ENCODE measurements at places on chromosomes 2 and 18. TPM values are rescaled to one million over a fixed set of nuclear protein-coding genes. Genes with fewer than 3 reads are reported as not detected.
A peak's percentile ranks its signal among the peaks of the same experiment; 100 is the strongest.

DNA sequence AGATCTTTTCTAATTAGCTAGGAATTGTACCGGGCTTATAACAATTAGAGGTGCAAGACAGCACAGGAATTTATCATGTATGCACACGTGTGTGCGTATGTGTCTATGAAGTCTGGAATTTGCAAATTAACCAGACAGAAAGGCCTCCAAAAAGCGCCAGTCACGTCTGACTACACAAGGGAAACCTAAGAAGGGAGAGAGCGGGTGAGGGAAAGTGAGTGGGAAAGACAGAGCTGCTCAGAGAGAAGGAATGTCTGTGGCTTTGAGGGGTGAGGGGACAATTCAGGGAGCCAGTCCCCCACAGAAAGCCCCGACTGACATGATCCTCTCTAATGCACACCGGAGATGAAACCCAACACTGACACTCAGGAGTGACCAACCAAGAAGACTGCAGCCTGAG lies 197.7 kb upstream of the SH3BP4 start:
- H3K27me3 ChIP-seq: no peaks in the 10 kb centered on the region
- peaks cover 3% of the 10 kb centered on the region for H3K4me1 ChIP-seq
- no peak overlapping the region for H3K27ac ChIP-seq

DNA sequence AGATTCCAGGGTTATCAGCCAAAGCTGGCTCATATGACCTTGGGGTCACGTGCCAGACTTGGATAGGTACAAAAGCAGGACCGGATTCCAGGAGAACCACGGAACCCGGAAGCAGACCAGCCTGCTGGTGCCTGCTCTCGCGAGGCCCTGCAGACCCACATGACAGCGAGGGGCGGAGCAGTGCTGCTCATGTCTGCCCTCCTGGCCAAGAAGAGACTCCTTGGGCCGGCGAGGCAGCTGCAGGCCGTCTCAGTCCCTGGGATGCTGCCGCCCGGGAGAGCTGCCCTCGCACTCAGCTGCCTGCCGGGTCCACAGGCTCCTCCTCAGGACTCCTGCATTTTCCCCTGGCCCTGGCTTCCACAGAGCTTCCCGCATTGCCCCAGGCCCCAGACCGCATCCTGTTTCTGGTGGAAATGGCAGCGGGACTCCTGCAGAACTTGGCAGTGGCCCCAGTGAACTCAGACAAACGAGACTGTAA lies 739.5 kb downstream of the SOCS6 start:
- H3K27ac ChIP-seq: no peak overlapping the region
- no peak overlapping the region for H3K4me3 ChIP-seq
- H3K36me3 ChIP-seq: no peaks in the 10 kb centered on the region
- no peak for DNase-seq

GRCh38 chr2:12424809-12425208 lies 291.9 kb upstream of the TRIB2 start:
- no peak overlapping the region for H3K27ac ChIP-seq
- H3K27me3 ChIP-seq: no peaks in the 10 kb centered on the region
- no peaks in the 10 kb centered on the region for H3K36me3 ChIP-seq
- H3K4me3 ChIP-seq: no peak overlapping the region

DNA sequence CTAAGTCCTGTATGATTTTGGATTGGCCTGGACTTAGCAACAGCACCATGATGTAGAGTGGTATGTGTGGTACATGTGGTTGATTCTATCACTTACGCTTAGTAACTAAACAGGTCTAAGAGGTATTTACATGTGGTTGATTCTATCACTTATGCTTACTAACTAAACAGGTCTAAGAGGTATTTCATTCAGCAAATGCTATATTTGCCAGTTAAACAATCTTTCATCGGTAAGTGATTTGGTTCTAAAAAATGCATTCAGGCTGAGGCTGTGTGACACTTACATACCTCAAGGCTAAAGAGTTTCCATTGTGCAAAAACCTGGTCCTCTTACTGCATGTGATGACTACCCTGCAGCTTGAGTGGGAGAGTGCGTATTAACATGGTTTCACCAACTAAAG lies 13.1 kb downstream of the EIF4E2 start:
- no peak overlapping the region for H3K27ac ChIP-seq
- DNase-seq: no peak
- no peaks in the 10 kb centered on the region for H3K27me3 ChIP-seq

- no peak overlapping the region for H3K27ac ChIP-seq
- H3K4me3 ChIP-seq: no peak overlapping the region
- H3K4me1 ChIP-seq: peaks cover 14% of the 10 kb centered on the region
- H3K36me3 ChIP-seq: peaks cover 3% of the 10 kb centered on the region
- no peak for DNase-seq
Measured at GRCh38 chr2:175624785-175625184, 377.3 kb downstream of the LNPK start.

DNA sequence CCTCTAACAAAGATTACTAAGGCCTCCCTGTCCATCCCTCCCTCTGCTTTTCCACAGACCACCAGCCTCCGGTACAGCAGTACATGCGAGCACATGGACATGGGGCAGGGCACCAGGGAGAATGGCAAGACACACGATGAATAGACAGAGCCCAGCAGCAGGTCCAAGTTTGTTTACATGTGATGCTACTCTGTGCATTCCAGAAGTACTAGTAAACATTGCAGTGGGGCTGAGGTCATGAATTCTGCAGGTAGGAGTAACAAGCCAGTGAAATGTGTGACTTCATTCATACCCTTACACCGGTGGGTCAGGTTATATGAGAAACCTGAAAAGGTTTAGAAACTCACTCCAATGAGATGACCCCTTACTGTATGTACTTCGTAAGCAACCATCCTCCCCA lies 205.7 kb downstream of the BCL11A start:
- no peak overlapping the region for H3K4me3 ChIP-seq
- H3K36me3 ChIP-seq: peaks cover 3% of the 10 kb centered on the region
- H3K27me3 ChIP-seq: peaks cover 4% of the 10 kb centered on the region
- H3K4me1 ChIP-seq: no peaks in the 10 kb centered on the region
- DNase-seq: no peak
- no peak overlapping the region for H3K27ac ChIP-seq

DNA sequence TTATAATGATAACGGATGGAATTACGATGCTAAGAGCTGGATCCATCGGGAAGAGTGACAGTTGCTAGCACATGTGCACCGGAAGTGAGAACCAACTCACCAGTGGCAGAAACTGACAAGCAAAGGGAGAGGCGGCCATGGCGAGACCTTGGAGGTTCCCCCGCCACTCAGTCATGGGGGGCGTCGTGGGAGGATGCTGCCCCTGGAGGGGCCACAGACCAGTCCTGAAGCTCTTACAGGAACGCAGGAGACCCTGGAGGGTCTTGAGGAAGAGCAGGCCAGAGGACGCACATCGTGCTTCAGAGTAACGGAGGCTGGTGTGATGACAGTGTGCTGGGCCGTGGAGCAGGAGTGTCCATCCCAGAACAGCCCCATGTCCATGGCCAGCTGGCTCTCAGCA lies 53.1 kb upstream of the KCNG2 start:
- H3K4me3 ChIP-seq: no peak overlapping the region
- no peak overlapping the region for H3K27ac ChIP-seq
- no peaks in the 10 kb centered on the region for H3K27me3 ChIP-seq
- peaks cover 30% of the 10 kb centered on the region for H3K36me3 ChIP-seq

ARHGEF4 gene
- total RNA-seq: 22.1 TPM

GRCh38 chr2:230942371-230942770 lies 17.3 kb upstream of the GPR55 start:
- no peak overlapping the region for H3K27ac ChIP-seq
- no peak for DNase-seq
- peaks cover 7% of the 10 kb centered on the region for H3K4me1 ChIP-seq
- no peaks in the 10 kb centered on the region for H3K36me3 ChIP-seq

SLC40A1 gene
- 2.0 TPM for total RNA-seq

DNA sequence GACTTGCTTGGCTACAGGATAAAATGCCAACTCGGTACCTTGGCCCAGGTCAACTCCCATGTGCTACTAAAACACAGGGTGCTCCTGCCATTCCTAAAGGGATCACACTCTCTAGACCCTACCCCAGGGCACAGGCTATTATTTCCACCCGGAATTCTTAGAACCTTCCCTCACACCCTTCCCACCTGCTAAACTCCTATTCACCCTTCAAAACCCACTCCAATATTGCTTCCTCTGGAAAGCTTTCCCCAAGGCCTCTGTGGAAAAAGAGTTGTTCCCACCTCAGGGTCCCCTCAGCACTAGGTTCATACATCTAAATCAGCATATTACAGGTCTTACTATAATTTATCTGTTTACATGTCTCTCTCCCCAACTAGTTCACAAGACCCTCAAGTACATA lies 75.0 kb upstream of the TANC1 start:
- H3K36me3 ChIP-seq: no peaks in the 10 kb centered on the region
- DNase-seq: no peak
- no peaks in the 10 kb centered on the region for H3K4me1 ChIP-seq
- H3K27me3 ChIP-seq: no peaks in the 10 kb centered on the region
- H3K27ac ChIP-seq: no peak overlapping the region

DNA sequence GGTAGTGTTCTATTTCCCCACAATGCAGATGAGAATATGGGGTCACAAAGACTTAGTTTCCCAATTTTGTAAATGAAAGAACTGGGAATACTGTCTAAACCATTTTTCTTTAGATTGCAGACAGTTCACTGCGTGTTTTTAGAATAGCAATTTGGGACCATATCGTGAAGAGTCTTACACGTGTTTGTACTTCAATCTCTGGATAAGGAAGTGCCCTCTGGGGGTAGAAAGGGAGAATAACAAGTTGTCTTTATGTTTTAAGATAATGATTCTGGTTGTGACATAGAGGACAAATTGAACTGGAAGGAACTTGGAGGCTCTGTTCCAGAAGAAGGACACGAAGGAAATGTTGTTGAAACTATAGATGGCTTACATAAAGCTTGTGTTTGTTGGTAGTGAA lies 457.7 kb downstream of the CBLN2 start:
- H3K36me3 ChIP-seq: no peaks in the 10 kb centered on the region
- H3K4me3 ChIP-seq: no peak overlapping the region
- no peak for DNase-seq
- H3K4me1 ChIP-seq: peaks cover 5% of the 10 kb centered on the region

DNA sequence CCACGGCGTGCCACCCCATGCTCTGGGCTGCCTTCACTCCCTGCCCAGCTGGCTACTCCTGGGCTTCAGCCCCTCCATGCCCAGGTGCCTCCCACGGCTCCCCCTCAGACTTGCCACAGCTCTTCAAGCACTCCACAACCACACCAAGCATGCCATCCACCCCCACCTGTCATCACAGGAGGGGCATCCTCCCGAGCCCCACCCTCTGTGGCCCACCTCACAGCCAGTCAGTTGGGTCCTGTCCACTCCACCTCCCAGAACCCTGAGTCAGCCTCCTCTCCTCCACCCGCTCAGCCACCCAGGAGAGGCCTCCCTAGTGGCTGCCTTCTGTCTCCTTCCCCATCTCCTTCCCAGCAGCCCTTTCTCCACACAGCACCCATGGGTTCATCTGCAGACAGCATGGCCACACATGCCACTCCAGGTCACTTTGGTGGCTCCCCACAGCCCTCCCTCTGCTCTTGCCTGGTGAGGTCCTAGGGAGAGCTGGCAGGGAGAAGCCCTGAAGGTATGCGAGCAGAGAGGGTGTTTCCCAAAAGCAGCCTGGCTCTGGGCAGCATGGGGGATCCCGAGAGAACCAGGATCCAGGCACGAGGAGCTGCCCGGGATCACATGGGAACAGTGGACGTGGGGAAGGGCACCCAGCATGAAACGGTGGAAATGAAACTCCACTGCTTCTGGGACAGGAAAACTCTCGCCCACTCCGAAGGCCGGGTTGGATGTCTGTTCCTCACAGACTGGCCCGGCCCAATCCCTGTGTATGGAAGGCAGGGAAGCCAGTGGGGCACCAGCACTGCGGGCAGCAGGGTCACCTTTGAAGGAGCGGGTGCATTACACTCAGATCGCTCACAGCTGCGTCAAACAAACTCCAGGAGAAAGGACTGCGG lies 2.7 kb downstream of the LIMS2 start:
- no peaks in the 10 kb centered on the region for H3K36me3 ChIP-seq
- peaks cover 11% of the 10 kb centered on the region for H3K4me1 ChIP-seq
- H3K27ac ChIP-seq: no peak overlapping the region
- peaks cover 67% of the 10 kb centered on the region for H3K27me3 ChIP-seq
- H3K4me3 ChIP-seq: peak overlapping the region; percentile 54
- DNase-seq: no peak

DNA sequence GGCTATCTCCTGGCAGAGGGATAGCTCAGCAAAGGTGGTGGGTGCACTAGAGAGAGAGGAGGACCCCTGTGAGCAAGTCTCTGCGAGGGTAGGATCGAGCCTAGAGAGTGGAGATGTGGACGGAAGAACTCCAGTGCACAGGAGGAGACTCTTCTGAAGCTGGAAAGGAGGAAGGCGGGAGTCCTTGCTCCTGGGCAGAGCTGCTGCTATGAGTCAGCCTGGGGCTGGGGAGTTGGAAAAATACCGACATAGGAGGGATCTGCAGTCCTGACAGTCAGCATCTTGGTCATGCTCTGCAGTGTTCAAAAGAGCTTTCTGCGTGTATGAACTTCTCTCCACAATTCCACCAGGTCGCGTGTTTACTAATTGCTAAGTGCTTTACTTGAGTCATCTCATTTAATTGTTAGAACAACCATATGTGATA lies 233.8 kb downstream of the LDLRAD4 start:
- H3K36me3 ChIP-seq: no peaks in the 10 kb centered on the region
- H3K4me3 ChIP-seq: no peak overlapping the region
- no peak overlapping the region for H3K27ac ChIP-seq
- peaks cover 17% of the 10 kb centered on the region for H3K4me1 ChIP-seq
- peaks cover 47% of the 10 kb centered on the region for H3K27me3 ChIP-seq
- no peak for DNase-seq

DNA sequence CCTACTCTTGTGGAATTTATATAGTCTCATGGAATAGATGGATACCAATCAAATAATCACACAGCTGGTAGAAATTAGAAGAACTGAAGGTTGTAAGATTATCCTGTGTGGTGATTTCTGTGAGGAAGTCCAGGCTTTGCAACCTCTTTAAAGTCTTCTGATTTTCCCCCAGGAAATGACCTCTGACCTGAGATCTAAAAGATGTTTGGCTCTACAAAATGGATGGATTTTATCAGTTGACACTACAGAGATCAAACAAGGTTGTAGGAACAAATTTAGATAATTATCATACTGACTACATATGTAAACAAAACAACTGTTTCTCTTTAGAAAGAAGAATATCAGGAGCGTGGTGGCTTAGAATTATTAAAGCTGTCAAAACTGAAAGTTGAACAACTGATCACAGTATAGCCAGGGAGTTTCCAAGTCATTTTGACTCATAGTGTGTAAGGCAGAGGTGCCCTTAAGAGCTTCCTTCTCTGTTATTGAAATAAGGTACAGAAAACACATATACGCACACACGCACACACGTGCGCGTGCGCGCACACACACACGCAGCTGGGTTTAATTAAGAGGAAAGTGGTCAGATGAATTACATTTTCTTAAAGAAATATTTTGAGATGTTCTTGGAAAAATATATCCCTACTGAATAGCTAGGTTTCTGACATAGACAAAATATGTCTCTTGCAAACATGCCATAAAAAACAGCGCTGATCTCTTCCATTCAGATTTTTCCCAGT lies 35.5 kb upstream of the PELI1 start:
- no peak for DNase-seq
- H3K27me3 ChIP-seq: no peaks in the 10 kb centered on the region
- peak overlapping the region; percentile 39 for H3K27ac ChIP-seq
- H3K4me1 ChIP-seq: peaks cover 27% of the 10 kb centered on the region

All from neural crest cell (in vitro differentiated cells).